ENCODE measurements at places on chromosomes 3 and 15.

GRCh38 chr3:103453152-103453551, 1018.3 kb downstream of the ZPLD1 start:
- no peak for DNase-seq

DNA sequence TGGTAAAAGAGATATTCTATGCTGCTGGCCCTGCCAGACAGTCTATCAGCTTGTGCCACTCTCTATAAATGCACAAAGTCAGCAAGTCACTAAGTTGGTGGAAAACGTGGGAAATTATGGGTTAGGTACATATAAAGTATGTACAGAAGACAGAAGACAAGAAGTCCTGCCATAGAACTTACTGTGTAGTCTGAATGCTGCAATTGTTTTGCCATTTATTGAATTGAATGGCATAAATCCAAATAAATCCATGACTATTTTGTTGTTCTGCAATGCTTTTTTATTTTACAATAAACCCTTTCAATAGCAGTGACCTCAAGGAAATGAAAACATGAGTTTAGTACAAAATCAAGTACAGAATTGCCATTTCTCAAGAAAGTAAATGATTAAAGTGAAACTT, 34.1 kb upstream of the TM4SF1 start:
- no peak for DNase-seq

- no peak for DNase-seq
These were observed 36.2 kb downstream of the AP4E1 start for GRCh38 chr15:50944672-50945071.

DNA sequence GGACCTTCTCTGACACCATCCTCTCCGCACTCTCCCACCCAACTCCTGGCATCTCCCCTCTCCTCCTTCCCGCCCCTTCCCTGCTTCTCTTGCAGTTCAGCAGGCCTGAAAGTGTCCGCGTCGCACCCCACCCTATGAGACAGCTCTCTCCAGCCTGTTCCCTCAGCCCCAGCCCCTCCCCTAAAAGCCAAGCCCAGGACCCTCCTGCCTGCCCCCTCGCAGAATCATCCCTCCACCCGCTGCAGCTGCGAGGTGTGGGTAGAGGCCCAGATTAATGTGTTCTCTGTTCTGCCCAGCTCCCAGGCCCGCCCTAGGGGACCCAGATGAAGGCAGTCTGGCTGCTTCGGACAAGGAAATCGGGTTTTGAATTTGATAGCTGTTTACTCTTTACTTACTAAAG, 410 bp downstream of the PRR23E start:
- no peak for DNase-seq

GRCh38 chr3:8668216-8668615, 23.6 kb upstream of the SSUH2 start:
- DNase-seq: no peak

DNA sequence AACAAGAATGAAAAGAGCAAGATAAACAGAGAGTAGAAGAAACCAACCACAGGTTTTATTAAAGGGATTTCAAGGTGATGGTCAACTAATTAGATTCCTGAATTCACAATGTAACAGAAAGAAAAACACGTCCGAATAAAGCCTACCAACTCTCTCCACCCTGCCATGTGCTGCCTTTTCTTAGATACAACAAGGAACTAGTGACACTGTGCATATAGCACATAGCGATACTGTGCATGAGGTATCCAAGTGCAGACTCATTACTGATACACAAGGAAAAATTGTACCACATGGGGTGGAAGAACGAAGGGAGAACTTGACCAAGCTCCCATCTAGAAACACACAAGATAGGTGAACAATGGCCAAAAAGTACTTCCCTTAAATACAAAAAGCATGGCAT, 154.6 kb downstream of the MAGI1 start:
- no peak for DNase-seq

- DNase-seq: no peak
These were observed 31.4 kb upstream of the TKT start for GRCh38 chr3:53287131-53287629.

GRCh38 chr3:123375014-123375940, 73.6 kb downstream of the ADCY5 start:
- no peak for DNase-seq

DNA sequence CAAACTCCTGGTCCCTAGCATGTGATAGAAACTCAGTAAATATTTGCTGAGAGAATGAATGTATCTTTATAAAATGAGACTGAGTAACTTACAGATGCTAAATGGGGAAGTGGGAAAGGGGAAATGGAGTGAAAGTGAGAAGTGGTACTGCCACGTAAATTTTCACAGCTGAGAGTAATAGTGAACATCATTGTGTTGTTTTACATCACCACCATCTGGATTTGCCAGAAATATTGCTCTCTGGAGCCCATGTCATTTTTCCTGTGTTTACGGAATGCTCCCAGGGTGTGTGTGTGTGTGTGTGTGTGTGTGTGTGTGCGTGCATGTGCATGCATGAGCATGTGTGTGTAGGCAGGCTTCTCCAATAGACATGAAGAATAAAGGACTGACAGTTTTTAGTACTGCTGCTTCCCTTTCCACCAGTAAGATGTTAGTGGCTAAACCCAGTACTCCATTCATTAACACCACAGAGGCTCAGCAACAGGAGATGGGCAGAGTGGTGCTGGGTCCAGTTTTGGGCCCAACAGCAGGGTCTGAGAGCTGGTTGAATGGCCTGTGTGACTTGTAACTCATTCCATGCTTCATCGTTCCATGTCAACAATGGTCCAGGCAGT, 57.3 kb downstream of the DIPK2A start:
- DNase-seq: no peak

DNA sequence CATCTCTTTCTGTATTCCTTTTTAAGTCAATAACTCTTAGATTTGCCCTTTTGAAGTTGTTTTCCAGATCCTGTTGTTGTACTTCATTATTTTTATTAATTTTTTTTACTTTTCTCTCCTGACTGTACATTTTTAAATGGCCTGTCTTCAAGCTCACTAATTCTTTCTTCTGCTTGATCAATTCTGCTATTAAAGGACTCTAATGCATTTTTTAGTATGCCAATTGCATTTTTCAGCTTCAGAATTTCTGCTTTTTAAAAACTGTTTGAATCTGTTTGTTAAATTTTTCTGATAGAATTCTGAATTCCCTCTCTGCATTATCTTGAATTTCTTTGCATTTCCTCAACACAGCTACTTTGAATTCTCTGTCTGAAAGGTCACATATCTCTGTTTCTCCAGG, 5.6 kb downstream of the OR5K4 start:
- DNase-seq: no peak

Data from stimulated activated CD4-positive, alpha-beta T cell treated with anti-CD3 and anti-CD28 coated beads, Interleukin-1b, Interleukin-23, amount 100 ng/mL, for 1 hour (primary cell).